ENCODE measurements at places on chromosomes 5 and 9.

DNA sequence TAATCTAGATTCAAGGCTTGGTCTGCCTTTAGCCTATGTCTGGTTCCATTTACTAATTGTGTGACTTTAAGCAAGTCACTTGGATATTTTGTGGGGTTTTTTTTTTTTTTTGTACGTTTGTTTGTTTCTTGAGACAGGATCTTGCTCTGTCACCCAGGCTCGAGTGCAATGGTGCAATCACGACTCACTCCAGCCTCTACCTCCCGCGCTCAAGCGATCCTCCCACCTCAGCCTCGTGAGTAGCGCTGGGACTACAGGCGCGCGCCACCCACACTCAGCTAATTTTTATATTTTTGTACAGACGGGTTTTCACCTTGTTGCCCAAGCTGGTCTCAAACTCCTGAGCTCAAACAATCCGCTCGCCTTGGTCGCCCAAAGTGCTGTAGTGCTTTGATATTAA, 1.1 kb upstream of the PFDN1 start:
- no peak for DNase-seq

GRCh38 chr5:132753135-132753987, 6.1 kb downstream of the CCNI2 start:
- no peak for DNase-seq

DNA sequence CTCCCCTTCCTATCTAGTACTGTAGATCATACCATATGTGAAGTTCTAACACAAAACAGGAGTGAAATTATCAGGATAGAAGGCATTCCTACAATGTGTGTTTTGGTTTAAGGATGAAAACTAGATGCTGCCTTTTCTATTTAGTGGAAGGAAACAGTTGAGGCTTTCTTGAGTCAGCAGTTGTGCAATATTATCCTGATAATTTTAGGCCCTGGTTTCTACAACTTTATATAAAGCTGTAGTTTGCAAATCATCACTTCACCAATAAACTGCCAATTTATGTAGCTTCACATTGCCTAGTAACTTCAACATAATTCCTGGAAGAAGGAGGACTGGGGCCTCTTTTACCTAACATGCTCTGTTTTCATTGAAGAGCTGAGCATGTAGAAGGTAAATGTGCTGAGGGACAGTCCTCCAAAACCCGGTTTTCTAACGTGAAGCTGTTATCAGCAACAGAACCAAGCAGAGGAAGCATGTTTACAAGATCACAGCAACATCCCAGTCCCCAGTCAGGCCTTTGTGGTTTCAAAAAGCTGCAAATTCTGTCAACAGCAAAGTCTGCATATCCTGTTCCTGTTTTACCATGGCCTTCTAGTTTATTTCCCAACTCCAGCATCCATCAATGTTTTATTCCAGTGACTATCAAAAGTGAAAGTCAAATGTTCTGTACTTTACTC, 513.4 kb upstream of the MEF2C start:
- no peak for DNase-seq

GRCh38 chr5:143359869-143360268, 43.6 kb downstream of the NR3C1 start:
- DNase-seq: no peak

DNA sequence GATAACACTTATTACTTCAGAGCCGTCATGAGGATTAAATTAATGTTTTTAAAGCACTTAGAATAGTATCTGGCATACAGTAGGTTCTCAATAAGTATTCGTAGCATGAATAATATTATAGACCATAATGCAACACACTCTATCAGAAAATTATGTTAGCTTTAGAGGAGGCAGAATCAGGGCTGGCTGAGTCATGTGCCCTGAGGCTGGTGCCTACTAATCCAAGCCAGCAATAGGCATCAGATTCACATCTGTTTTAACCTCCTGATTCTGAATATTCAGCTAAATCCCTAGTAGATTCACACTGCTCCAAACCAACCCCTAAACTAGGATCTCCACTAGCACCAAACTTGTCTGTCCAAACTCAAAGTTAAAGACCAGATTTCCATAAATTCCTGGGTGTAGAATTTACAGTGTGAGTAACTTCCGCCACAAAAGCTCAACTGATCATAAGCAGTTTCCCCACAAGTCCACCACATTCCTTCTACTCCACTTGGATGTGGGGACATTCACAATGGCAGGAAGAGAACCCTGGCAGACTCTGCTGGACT, 170.0 kb upstream of the DAPK1 start:
- no peak for DNase-seq

GRCh38 chr9:107288701-107289100, 5.6 kb downstream of the RAD23B start:
- no peak for DNase-seq

DNA sequence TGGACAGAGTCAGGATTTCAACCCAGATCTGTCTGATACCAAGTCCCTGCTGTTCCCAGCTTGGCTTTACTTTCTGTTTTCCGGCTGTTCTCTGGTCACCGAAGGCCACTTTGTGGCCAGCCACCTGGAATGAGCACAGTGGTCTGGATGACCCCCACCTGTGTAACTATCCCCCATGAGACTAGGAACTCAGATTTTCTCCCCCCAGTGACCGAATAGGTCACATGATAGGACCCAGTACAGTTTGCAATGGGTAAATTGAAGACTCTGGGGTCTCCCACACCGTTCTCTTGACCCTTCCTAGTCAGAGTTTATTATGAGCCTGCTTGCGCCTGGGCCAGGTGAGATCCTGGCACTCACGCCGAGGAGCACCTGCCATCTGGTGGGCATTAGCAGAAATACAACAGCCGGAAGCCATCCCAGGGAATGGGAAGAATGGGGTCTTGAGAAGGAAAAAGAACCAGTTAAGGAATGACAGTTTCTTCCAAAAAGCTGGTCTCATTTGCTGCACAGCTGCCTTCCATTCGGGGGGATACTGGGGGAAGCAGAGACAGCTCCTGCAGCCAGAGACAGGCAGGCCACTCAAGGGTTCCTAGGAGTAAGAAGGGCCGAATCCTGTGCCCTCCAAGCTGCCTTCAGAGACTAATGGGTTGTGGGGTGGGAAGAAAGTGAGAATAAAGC, 7.1 kb downstream of the PHYHD1 start:
- no peak for DNase-seq

GRCh38 chr9:8679371-8679822, 879.8 kb upstream of the DMAC1 start:
- no peak for DNase-seq

- DNase-seq: no peak
Observed at GRCh38 chr5:102802708-102803458, 47.8 kb downstream of the PAM start.

- no peak for DNase-seq
Observed at GRCh38 chr9:120265791-120266190, 314.2 kb downstream of the CDK5RAP2 start.
